ENCODE measurements at places on chromosomes 12 and 14.
A peak's percentile ranks its signal among the peaks of the same experiment; 100 is the strongest.

DNA sequence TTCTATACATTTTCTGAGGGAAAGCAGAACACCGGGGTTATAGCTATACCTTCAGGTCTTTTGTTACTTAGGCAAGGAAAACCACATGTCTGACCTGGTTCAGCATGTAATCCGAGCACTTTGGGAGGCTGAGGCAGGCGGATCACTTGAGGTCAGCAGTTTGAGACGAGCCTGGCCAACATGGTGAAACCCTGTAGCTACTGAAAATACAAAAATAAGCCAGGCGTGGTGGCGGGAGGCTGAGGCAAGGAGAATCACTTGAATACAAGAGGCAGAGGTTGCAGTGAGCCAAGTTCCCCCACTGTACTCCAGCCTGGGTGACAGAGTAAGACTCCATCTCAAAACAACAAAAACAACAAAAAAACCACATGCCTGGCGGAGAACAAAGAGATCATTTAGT, 177.6 kb downstream of the ACSS3 start:
- DNase-seq = no peak

- DNase-seq = no peak
These were observed 112.8 kb downstream of the SYT1 start for GRCh38 chr12:78977304-78977867.

DNA sequence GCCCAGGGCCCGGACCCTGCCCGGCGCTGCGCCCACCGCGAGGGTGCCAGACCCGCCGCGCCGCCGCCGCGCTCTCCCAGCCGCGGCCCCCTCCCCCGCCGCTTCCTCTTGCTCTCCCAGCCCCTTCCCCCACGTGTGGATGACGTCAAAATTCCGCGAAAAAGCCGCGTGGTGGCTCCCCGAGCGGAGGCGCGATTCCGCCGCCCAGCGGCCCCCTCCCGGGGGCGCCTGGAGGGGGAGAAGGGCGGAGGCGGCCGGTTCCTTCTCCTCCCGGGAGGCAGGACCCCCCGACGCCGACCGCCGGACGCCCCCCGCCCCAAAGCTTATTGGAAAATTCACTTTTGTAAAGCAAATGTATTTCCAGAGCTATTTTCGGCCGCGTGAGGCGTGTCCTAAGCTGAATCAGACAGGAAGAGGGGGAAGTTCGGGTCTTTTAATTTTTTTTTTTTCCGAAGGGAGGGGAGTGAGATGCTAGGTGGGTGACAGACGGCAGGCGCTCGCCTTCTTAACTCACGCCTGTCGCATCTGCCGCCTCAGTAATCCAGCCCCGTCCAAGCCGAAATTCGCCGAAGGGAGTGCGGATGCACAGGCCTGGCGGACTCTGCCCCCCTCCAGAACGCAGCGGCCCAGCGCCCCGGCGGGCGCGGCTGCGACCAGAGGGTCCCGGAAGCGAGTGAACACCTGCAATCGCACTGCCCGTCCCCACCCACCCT, 4.1 kb upstream of the CCND2 start:
- DNase-seq = peak; percentile 80

GRCh38 chr12:78323226-78323625, 492.5 kb downstream of the NAV3 start:
- no peak for DNase-seq

GRCh38 chr14:103502877-103503276, 19.8 kb downstream of the CKB start:
- DNase-seq = no peak

- DNase-seq = no peak
These were observed 70.0 kb upstream of the GALNT9 start for GRCh38 chr12:132399092-132400010.

DNA sequence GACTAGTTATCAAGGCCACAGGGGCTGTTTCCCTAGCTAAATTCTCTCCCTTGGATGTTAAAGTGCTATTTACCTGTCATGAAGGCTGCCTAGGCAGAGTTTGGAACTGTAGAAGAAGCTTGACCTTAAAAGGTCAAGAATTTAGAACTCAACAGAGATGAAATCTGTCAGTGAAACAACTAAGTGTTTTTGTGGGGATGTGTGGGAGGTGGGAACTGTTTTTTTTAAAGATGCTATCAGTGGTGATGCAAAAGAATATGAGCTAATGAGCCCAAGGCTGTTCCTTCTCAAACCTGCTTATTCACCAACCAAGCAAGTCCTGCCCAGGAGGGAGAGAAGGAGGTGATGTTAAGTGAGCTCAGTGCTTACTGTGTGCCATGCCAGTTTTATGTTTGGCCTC, 40.8 kb upstream of the POC1B start:
- no peak for DNase-seq

DNA sequence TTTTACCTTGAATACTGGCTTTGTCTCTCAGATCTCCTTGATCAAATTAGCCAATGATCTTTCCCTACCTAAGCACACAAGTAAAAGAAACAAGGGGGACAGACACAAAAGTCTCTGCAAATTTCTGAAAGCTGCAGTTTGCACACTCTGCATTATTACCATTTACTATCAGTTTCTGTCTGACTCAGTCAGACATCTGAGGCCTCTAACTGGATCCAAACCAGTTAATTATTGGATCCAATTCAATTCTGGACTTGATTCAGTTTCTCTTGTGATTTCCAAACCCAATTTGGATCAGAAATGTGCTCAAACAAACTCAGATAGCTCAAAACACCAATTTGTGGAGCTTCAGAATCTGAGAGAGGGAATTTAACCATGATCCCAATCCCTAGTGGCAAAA, 16.6 kb downstream of the SSTR1 start:
- no peak for DNase-seq

- DNase-seq = no peak
These were observed 1.5 kb upstream of the ZDHHC22 start for GRCh38 chr14:77143071-77143470.

DNA sequence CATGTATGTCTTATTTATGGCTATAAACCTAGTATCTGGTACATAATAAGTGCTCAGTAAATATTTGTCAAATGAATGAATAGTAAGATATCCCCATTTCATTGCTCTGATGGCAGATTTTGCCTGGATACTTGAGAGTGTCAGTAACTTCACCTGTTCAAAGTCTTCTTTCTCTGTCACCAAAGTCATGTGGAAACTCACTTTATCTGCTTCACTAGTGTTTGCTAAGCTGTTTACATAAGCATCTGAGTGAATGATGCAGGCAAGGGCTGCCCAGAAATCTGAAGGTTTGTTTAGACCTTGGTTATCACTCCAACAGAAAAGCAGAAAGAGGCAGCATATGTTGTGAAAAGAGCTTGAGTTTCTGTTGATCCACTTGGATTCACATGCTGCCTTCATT, 4.3 kb downstream of the OR4E1 start:
- no peak for DNase-seq

GRCh38 chr14:89304972-89305703, 111.9 kb downstream of the FOXN3 start:
- DNase-seq = no peak

DNA sequence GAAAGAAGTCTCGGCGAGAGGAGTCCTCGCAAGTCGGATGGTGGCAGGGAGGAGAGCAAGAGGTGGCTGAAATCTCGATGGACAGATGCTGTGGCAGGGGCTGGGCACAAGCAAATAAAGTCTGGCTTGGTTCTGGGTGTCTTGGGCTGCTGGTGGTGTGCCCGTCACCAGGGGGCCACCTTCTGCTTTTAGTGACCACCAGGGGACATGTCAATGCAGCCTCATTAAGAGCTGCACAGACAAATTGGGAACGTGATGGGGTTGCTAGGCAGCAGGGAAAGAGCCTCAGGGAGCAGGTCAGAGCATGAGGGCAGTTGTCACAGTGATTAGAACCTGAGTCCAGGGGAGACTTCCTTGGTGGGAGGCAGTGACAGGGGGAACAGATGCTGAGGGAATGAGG, 44.0 kb downstream of the LRRC74A start:
- DNase-seq = no peak

DNA sequence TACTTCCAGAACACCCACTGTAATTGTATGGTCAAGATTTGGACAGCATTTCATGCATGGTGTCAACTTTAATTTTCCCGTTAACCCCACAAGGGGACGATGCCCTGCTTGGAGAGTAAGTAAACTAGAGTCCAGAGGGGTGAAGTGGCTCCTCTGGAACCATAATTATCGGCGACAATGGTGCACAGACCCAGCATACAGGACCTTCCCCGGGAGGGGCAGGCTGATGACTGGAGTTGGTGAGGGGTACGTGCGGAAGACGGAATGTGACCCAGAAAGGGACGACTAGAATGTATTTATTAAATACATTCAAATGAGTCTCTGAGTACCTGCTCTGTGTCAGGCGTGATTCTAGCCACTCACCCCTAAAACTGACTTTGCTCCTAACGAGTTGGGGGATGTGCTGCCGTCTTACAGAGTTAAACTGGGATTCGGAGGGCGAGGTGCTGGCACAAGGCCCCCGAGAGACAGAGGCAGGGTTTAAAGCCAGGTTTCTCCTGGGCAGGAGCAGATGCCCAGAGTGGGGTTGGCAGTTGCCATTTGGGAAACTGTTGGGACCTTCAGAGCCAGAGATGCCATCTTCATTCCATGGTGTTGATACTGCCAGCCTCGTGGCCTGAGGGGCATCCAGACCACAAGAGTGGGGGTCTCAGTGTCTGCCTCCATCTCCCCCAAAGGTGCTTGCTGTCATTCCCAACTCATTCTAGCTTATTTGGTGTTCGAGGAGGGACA, 10.9 kb downstream of the RTL1 start:
- no peak for DNase-seq

DNA sequence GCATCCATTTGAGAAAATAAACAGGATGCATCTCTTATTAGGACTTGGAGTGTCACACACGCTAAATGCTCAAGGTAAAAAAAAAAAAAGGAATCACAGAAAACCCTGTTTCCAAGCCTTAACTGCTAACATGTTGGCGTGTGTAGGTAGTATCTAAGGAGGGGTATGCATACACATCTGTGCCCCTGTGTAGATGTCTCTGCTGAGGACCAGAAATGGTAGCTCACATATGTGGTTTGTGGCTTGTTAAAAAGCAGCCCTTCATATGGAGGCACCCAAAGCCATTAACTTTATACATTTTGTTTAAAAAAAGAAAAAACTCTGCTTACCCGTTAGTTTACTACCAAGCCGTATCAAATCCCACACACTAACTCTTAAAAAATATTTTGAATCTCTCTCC, 314.1 kb downstream of the SNAPC1 start:
- no peak for DNase-seq

DNA sequence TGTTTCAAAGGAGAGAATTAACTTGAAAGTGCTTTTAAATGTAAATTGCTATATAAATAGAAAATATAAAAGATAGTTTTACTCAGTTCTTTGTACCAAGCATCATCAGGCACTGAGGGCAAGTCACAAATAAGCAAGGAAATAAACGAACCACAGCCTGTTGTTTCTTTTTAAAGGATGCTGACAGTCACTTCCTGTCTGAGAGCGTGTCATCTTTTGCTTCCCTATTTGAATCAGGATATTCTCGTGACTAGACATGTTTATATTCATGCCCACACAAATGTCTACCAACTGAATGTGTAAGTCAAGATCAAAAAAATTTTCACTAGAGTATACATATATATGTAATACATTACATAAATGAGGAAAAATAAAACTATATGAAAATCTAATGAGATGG, 31.4 kb upstream of the SLC2A13 start:
- DNase-seq = no peak

DNA sequence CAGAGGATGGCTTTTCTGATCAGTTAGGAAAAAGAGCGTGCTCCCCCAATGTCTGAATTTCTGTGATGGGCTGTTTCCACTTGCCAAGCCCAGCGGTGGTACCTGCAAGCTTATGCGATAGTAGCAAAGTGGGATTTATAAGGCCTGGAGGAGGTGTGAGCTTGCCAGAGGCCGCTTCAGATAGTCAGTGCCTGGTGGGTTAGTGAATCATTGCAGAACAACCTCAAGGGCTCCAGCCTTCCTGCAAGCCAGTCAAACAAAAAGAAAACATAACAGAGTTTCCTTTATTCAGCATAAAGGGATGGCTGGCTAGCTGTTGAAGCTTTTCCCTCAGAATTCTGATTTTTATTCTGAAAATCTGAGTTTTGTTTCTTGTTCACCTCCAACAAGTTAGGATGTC, 7.6 kb upstream of the BMP4 start:
- DNase-seq = no peak

- DNase-seq = no peak
These were observed 448.7 kb upstream of the FBXO33 start for GRCh38 chr14:39880965-39881364.

DNA sequence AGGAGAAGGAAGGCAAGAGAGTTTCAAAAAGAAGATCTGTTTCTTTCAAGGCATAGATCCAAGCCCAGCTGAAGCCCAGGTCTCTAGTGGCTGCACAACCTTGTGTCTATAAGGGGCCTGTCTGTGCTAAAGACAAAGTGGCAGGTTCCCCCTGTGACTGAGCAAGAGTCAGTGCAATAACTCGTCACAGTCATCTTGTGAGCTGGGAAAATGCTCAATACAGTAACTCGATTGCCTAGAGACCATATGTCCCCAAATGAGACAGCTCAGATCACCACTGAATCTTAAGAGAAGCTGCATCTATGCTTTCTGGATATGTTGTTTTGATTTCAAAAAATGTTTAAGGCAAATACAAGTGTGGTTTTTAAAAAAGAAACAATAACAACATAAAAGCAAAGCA, 24.2 kb downstream of the ST8SIA1 start:
- DNase-seq = no peak

DNA sequence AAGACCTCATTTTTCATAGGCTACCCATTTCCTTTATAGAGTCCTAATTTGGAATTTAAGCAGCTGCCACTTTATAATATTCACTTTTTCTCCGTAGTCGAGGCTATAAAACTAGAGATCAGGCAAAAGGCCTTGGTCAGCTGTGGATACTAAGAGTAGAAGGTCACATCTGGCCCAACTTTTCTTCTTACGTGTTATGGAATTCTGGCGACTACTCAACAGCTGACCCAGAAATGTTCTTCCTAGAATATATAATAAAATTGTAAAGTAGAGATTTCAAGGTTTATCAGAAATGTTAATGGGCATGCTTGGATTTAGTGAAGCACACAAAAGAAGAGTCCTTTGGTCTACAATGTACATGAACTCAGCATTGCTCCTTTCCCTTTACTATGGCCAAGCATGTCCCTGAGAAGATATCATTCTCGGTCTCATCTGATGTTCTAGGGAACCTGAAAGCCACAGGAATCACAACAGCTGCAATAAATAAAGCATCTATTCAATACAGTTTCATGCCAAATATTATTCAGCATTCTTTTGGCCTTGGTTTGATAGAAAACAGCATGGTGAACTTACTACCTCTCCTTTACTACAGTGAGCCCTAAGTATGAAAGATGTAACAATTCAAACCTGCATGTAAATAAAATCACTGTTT, 261.4 kb upstream of the NPAS3 start:
- no peak for DNase-seq
